Retina (tissue), 1 donor: ENCODE measurements at places on chromosomes 6 and 20.

- DNase-seq, result no peak
These were observed 100.1 kb downstream of the EPB41L2 start for GRCh38 chr6:130962966-130963365.

DNA sequence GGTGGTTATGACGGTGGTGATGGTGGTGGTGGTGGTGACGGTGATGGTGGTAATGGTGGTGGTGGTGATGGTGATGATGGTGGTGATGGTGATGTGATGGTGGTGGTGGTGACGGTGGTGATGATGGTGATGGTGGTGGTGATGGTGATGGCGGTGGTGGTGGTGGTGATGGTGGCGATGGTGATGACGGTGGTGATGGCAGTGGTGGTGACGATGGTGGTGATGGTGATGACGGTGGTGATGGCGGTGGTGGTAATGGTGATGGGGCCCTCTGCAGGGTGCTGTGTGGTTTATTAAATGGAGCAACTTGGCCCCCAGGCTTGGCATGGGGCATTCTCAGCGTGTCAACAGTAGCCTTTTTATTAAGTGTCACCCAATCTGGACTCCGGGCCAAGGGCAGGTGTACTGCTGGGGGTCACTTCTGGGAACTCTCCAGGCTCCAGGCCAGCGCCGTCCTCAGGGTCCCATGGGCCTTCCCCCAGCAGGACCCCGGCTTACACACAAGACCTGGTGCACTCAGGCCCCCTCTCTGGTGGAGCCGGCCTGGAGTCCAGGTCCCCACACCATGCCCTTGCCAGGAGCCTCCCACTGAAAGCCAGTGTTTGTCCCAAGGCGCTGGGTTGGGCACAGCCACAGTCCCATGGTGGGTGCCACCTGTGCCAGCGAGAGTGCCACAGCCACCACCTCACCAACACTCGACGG is 8.8 kb downstream of the CABLES2 start:
- no peak for DNase-seq

GRCh38 chr6:158978757-158979156 is 21.2 kb downstream of the RSPH3 start:
- no peak for DNase-seq

- no peak for DNase-seq
These were observed 64.6 kb upstream of the PTPN1 start for GRCh38 chr20:50445354-50446151.
